ENCODE measurements at places on chromosomes 7 and 10. TPM values are rescaled to one million over a fixed set of nuclear protein-coding genes. Genes with fewer than 3 reads are reported as not detected.

DNA sequence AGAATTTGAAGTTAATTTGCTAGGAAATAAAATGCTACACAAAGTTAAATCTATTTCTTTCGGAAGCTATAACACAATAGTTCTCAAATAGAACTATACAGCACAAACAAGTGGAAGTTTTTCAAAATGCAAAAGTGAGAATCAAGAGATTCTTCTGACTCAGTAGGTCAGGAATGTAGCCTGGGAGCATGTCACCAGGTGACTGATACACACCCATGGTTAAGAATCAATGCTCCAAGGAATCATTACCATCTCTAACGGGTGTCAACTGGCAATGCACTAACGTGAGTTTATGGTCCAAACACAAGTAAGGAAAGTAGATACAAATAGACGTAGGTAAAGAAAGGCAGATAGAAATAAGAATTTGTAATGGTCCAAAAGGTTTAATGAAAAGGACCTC lies 170.5 kb downstream of the SRPK2 start:
- no peak for DNase-seq

DNA sequence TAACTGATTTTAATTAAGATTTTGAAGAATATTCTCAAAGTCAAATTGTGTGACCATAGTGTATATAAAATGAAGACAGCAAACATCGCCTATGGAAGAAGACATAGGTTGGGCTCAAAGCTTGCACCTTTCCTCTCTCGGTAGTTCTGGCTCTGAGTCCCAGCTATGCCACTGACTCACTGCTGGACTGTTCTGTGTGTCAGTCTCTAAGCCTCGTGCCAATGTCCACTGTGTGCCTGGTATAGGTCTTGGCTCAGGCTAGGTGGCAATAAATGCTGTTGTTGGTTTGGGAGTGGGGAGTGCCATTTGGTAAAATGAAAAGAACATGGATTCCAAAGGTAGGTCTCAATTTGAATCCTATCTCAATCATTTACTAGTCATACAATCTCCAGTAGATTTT lies 137.5 kb upstream of the RHEB start:
- DNase-seq = no peak

DNA sequence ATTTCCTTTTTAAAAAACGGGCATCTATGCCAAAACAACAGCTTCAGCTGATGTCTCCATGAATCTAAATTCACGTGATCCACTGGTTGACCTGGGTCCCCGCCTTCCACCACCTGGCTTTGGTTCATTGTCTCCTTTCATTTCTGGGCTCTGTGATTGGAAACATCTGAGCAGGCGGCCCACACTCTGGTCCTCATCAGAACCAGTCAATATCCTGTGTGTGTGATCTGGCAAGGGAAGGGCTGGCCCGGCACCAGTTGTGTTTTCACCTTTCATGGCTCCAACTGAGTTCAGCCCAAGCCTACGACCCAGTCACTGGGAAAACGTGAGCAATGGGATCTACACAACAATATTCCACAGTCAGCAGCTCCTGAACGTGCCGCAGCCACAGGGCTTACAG lies 46.2 kb downstream of the PARP12 start:
- no peak for DNase-seq

- DNase-seq = no peak
Observed at GRCh38 chr10:127524908-127525665, 24.0 kb upstream of the NPS start.

GRID2IP gene
- 0.10 TPM for polyA plus RNA-seq

WNT2 gene
- polyA plus RNA-seq = not detected

CYP3A4 gene
- polyA plus RNA-seq = 0.26 TPM

MYL10 gene
- polyA plus RNA-seq = 19.0 TPM

GPR15LG gene
- polyA plus RNA-seq = not detected

Measured in muscle of arm (tissue), 14 donors.